Stimulated activated CD4-positive, alpha-beta T cell treated with anti-CD3 and anti-CD28 coated beads, Interleukin-1b, Interleukin-23, amount 100 ng/mL, for 48 hours (primary cell): ENCODE measurements at places on chromosomes 5 and 9.

- peak; percentile 79 for DNase-seq
Measured at GRCh38 chr5:132064738-132065331, 4.4 kb downstream of the IL3 start.

GRCh38 chr5:162248107-162248713 is 180.6 kb downstream of the GABRG2 start:
- no peak for DNase-seq

DNA sequence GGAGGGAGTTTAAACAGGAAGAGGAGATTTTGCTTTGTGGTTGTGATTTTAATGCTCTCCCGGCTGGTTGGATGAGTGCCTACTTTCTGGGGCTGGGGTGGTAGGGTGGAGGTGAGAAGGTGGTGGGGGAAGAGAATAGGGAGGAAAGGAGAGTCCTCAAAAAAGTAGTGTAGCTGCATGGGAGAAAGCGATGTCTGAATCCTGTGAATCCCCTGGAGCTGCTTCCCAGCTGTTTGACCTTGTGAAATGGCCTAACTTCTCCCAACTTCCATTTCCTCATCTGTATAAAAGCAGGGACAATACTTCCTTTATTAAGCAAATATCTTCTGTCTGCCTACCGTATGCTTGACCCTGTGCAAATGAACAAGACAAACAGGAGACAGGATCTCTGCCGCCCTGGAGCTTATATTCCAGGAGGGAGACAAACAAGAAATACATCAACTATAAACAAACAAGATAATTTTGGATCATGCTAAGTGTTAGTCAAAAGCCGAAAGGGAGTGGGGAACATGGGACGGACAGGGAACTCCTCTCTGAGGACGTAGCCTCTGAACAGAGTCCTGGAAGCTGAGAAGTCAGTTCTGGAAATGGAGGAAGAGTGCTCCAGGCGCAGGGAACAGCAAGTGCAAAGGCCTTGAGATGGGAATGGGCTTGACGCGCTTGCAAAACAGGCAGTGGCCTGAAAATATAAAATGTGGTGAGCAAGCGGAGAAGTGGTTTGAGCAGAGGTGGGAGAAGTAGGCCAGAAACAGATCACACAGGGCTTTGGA is 103.5 kb downstream of the SPRY4 start:
- no peak for DNase-seq

GRCh38 chr5:107426209-107426608 is 244.5 kb downstream of the EFNA5 start:
- DNase-seq = no peak

DNA sequence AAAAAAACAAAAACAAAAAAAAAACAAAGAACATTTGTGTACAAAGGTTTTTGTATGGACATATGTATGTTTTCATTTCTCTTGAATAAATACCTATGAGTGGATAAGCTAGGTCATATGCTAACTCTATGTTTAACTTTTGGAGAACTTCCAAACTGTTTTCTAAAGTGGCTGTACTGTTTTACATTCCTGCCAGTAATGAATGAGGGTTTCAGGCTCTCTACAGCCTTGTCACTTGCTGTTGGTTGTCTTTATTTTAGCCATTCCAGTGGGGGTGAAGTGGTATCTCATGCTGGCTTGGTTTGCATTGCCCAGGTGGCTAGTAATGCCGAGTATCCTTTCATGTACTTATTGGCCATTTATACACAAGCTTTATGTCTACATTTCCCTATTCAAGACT is 9.1 kb upstream of the TRIO start:
- DNase-seq = no peak

GRCh38 chr5:75992753-75993152 is 90.4 kb upstream of the SV2C start:
- DNase-seq = no peak

DNA sequence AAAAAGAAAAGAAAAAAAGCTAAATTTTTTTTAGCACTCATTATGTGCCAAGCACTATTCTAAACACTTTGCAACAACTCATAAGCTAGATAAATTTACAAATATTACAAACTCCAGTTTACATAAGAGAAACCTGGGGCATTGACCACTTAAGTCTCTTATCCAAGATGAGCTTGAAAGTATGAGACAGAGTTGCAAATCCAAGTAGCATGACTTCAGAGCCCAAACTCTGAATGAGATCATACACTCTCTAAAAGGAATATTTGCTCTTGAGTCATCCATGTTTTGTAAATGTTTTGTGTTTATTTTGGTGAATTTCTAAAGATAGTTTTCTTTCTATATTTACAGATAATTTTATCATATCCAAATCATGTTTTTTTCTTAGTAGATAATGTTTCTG is 4.0 kb upstream of the SHOC1 start:
- no peak for DNase-seq

- DNase-seq = no peak
Measured at GRCh38 chr5:124660229-124661093, 86.0 kb downstream of the ZNF608 start.

- DNase-seq = no peak
Measured at GRCh38 chr5:42235241-42235640, 188.0 kb upstream of the GHR start.

- no peak for DNase-seq
Measured at GRCh38 chr5:157477814-157478494, 17.9 kb downstream of the NIPAL4 start.

DNA sequence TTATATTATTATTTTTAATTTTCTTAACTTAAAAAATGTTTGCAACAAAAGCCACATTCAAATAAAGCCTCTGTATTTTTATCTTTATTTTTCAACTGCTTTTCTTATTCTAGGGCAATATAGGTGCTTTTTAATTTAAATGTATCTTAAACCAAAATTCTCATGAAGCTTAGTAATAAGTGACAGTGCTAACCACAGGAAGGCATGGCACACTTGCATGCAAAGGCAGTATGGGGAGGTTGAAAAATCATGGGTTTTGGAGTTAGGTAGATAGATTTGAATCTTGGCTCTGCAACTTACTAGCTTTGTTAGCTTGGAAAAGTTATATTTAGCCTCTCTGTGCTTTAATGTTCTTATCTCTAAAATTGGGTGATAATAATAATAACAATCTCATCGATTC is 458.0 kb downstream of the DMAC1 start:
- no peak for DNase-seq

- DNase-seq = no peak
Measured at GRCh38 chr9:68443624-68444023, 87.2 kb downstream of the PGM5 start.

DNA sequence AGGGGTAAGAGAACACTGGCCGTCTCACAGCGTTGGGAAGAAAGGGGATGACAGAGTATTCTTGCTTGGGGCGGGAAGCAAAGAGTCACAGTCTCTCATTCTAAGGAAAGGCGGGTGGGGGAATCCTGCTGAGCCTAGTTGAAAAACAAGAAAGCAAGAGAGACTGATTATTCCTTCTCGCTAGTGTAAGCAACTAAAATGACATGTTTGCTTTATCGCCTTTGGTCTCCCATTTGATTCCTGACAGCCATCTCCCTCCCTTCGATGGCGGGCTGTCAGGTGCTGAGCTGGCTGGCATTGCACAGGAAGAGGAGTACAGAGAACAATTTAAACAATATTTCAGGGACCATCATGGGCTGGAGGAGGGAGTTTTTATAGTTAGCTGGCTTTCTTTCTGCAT is 331.3 kb downstream of the ASTN2 start:
- no peak for DNase-seq

DNA sequence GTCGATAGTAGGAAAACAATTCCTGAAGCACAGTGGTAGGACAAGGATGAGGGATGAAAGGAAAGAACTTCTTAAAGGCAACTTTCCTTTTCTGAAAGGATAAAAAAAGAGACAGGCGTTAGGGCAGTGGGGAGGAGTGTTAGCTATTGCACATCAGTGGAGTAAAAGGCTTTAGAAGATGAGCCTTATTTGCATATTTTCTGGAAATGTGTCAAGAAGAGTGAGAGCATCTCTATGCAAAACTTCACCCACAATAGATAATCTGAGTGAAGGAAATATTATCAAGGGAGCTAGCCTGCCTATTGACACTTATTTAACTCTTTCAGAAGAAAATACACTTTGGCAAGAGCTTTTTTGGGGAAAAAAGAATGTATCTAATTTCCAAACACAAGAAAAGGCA is 151.6 kb downstream of the MACIR start:
- DNase-seq = no peak

DNA sequence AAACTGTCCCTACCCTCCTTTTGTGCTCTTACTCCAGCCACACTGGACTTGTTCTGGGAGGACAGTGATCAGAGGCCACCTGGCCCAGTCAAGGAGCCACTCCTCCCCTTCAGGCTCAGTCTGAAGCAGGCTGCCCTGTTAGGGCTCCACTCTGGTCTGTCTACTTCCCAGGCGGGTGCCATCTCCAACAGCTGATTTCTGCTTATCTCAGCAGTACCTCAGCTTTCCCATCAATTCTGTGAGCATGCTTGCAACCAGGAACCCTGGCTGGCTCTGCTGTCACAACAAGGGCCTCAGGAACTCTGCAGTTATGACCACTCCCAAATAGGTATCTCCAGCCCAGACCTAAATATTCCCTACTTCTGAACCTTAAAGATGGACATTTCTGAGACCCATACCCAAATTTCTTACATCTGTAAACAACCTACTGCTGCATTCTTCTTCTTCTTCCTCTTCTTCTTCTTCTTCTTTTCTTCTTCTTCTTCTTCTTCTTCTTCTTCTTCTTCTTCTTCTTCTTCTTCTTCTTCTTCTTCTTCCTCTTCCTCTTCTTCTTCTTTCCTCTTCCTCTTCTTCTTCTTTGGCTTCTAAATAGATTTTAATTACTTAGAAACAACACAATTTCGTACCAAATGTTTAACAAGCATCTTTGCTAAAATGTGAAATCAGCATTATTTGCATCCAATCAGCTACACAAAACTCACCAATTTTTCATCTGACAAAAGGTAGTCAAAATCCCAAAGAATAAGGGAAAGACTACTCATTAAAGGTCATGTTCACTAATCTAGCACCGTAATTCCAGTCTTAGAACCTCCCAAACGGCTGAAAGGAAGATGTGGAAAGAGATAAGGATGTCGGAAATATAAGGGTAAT is 13.6 kb upstream of the SLC22A4 start:
- no peak for DNase-seq

DNA sequence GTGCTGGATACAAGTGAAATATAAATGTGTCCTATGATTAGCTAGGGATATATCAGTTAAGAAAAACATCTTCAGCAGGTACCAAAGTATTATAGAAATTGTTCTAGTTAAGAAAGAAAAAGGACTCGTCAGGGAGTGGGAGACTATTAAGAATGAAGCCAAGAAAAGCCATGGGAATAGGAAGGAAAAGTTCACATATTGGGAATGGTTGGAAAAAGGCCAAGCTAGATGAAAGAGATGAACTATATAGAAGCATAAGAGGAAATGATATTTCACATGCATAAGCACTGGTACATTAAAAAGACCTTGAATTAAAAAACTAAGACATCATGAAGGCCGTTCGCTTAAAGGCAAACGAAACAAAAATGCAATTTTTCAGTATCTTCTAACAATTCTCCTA is 237.7 kb downstream of the ADAMTS6 start:
- no peak for DNase-seq
